ENCODE measurements at places on chromosomes 6 and 20.
A peak's percentile ranks its signal among the peaks of the same experiment; 100 is the strongest.

- DNase-seq: no peak
Measured at GRCh38 chr6:90107771-90108282, 188.8 kb downstream of the BACH2 start.

DNA sequence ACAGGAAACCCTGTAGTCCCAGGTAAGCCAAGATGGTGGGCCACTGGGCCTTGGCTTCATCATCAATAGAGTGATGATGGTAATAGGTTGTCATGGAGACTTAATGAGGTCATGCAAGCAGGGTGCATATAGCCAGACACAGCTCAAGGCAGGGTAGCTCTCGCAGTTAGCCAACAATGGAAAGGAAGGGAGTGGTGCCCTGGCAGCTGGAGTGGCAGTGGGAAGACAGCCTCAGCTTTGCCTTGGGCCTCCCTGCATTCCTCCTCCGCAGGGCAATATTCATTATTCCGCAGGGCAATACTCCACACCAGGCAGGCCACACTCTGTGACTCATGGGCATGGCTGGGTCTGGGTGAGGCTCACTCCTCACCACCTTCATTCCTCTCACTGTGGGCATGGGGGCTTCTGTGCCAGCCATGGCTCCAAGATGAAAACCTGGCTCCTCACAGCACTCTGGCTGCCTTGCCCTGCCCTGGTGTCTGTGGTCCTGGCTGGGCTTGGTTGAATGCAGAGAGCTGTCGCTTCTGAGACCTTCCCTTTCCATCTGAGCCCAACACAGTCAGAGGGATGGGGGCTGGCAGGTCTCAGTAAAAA is 163.1 kb upstream of the PMEPA1 start:
- no peak for DNase-seq

DNA sequence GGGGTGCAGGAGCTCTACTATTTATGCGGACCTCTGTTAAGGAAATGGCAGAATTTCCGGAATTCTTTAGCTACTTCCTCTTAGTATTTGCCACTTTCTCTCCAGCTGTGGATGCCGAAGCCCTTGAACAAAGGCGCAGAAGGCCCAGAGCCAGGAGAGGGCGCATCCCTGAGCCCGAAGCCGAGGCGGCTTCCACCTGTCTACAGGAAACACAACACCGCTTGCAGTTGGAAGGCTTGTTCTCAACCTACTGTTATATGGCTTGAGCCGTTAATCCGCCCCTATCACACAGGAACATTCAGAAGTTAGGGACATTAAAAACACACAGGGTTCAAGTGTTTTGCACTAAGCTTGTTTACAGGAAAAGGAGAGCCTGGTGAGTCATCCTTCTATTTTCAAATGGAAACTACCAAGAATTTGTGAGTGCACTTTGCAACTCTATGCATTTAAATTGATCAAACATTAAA is 417.1 kb downstream of the BCKDHB start:
- no peak for DNase-seq

DNA sequence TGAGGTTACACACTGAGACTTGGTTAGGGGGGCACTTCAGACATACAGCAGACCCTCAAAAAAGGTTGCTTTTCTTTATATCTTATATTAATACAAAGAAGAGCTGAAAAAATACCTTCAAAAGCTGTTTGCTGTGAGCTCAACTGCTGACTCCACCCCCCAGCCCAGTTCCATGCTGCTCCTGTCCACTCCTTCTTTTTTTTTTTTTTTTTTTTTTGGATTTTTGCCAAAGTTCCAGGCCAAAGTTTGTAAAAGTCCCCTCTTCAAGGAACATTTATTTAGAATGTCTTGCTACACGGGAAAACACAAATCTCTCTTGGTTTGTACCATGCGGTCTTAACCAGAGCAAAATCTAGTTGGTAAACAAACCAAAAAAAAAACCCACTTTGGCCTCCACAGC is 85.3 kb upstream of the AKAP12 start:
- DNase-seq: peak; percentile 9

GRCh38 chr6:66605011-66605410 is 898.0 kb upstream of the EYS start:
- DNase-seq: no peak

- DNase-seq: no peak
Measured at GRCh38 chr20:58706975-58707681, 14.5 kb downstream of the NPEPL1 start.

GRCh38 chr20:46801003-46801702 is 91.7 kb downstream of the SLC2A10 start:
- DNase-seq: no peak

GRCh38 chr6:105501826-105502344 is 99.0 kb upstream of the PREP start:
- no peak for DNase-seq

GRCh38 chr6:135334169-135334568 is 153.1 kb downstream of the MYB start:
- DNase-seq: no peak

DNA sequence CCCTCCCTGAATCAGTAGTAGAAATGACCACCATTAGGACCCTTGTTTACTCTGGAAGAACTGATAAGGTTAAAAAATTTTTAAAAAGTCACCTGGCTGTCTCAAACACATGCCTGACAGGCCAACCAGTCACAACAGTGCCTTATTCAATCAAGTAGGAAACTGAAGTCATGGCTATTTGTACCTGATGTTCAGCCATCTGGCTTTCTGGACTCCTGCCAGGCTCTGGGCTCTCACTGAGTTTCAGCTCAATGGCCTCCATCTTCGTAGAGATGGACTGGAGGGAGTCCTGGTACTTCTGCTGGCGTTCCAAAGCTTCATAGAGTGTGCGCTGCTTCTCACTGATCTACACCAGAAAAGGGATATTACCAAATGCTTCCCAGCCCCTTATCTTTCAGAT is 343.8 kb downstream of the SYNE1 start:
- no peak for DNase-seq

DNA sequence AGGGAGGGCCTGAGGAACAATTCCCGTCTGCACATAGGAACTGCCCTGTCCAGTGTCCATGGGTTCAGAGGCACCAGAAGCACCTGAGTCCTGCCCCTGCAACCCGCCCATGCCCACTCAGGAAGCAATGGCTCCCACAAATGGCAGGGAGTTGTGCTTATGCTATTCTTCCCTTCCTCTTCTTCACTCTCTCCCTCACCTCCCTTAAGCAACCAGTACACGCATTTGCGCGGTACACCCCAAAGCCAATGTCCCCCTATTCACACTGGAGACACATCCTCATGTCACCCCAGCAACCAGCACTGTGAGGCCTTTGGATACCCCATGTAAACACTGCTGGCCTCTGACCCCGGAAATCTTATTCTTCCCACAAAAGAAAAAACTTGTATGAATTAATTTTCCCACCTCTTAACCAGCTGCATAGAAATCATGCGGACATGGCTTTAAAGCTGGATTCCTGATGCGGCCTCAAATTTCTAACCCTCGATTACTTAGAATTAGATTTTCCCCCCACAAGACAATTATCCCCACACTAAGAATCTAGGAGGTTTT is 30.9 kb downstream of the FYN start:
- DNase-seq: no peak

- DNase-seq: no peak
Measured at GRCh38 chr6:99143108-99143861, 195.5 kb upstream of the FBXL4 start.

DNA sequence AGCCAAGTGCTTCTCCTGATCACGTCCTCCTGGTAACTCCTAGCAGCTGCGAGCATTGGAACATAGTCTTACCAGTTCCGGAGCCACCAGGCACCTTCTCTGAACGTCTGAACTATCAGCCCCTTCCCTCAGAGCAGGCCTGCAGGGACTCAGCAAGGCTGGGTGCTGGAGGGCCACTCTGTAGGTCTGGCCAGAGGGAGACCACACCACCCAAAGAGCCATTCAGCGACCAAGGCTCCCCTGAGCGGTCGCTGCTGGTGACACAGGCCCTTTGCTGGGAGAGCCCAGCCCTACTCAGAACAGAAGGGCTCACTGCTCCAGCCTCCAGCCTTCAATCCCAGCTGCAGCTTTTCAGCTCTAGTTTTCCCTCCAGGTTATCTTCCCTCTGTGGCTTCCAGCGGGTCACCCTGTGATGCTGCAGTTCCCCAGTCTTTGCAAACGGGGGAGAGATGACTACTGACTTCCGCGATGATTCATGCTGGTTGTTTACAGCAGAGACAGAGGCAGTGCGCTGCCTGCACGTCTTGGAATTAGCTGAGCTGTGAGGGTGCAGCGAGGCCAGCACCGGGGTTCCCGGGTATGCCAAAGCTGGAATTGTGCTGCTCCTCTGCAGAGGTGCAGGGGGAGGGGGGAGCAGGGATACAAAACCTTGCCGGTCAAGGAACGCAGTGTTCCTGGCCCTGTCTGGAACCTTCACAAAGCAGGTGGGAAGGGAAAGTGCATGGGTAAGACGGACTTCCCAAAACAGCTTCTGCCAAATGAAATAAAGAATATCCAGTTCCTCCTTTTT is 161.4 kb downstream of the LY86 start:
- peak; percentile 97 for DNase-seq

- DNase-seq: no peak
Measured at GRCh38 chr20:57003012-57003411, 263.4 kb downstream of the BMP7 start.

DNA sequence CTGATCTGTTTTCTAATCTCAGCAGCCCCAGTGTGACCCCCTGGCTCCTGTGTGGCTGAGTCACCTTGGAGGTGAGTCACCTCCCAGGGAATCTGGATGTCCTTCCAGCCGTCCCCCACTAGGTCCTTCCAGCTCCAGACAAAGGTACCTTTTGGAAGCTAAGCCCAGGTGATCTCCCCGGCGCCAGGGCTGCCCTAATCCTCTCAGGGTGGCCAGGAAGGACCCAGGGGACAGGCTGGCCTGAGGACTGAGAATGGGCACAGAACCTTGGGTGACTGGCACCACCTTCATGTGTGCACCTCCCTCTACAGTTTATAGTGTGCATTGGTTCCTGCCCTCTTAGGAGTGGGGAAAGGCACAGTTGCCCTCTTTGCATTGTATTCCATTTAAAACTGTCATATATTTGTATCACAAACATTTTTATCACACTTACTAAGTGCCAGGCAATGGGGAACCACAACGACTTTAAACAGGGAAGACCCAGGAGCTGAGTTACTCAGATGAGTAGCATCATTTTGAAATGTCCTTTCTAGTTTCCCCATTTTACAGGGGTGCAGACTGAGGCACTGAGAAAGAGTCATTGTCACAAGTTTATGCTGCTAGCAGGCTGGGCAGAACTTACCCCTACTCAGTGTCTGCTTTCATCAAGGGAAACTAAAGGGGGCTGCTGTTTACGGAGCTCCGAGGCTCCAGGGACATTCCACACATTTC is 2.6 kb upstream of the BPIFB4 start:
- peak; percentile 42 for DNase-seq

Measured in H54 (cell line).